Stimulated activated CD4-positive, alpha-beta T cell treated with anti-CD3 and anti-CD28 coated beads, Interleukin-1b, Interleukin-23, amount 100 ng/mL, for 48 hours (primary cell): ENCODE measurements at places on chromosomes 7 and 10.
A peak's percentile ranks its signal among the peaks of the same experiment; 100 is the strongest.

DNA sequence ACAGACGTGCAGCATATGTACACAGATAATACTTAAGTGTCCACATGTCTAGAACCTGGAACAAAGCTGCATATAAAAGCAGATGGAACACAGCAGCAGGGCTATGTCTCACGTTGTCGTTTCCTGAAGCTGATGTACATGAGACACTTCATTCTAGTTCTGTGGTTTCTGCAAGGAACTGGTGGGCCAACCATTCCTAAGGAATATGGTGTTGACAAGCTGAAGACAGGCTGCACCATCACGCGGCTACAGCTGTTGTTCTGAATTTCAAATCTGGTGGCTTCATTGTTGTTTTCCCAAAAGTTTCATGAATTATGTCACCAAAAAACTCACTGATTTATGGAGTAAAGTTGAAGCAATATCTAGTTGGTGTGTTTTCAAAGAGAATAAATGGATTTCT lies 33.7 kb downstream of the PRKAG2 start:
- DNase-seq = no peak

GRCh38 chr7:98075801-98076200 lies 30.9 kb upstream of the LMTK2 start:
- DNase-seq = no peak

DNA sequence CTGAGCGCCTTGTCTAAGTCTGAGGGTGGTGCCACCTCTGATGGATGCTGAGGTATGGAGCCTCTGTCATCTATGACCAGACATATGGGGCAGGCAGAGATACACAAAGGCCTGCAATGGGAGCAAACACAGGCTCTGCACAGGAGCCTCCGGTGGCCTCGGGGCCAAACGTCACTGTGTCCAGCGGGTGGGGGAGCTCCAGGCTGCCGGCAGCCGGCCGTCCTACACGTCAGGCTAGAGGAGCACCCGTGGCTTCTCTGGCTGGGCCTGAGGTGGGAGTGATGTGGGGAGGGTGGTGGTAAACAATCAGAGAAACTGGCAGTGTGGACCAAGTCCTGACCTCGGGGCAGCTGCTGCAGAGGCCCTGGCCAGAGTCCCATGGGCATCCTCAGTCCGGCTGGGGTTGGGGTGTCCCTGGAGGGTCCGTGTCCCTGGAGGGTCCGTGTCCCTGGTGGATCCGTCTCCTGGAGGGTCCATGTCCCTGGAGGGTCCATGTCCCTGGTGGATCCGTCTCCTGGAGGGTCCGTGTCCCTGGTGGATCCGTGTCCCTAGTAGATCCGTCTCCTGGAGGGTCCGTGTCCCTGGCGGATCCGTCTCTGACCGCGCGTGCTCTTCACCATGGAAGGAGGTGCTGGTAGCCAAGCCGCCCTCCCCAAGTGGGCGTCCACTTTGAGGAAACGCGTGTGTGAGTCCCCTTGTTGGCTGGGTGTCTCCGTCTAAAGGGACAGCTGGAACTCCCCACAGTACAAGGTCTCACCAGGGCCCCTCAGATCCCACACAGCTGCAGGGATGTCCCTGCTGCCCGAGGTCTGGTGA lies 24.2 kb upstream of the FAM20C start:
- no peak for DNase-seq

DNA sequence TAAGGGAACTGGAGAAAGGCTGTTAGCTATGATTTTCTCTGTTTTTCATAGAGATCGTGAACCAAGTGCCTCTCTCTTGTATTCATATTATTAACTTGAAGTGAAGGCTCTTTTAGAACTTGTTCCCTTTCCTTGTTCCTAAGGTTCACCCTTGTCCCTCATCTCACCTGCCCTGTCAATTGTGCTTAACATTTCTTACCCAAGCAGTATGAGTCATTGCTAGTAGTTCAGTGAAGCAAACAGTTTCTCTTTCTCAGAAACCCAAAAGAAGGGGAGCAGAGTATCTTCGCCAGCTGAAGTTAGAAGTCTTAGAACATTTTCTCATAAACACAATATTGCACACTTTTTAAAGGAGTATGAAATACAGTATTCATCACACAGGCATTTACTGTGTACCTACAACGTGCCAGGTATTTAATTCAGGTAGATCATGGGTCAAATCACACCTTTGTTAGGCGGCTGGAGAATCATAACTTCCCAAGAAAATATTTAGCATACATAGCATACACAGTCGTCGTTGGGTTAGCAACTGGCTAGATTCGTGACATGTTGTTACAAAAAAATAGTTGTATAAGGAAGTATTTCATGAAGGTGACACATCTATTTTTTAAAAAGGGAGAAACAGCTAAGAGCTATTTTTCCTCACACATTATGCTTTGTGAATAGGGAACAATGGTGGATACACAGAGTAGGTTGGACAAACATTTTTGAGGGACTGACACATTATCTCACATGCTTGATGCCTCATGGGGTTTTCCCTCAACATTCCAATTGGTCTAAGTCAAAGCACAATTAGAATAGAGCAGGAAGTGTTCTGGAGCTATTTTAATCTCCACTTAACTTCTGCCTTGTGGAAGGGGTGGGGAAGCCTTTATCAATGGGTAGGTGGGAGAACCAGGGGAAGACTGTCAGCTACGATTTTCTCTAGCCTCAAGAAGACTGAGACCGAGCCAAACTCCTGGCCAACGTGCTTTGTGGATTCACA lies 13.2 kb downstream of the HDAC9 start:
- no peak for DNase-seq

DNA sequence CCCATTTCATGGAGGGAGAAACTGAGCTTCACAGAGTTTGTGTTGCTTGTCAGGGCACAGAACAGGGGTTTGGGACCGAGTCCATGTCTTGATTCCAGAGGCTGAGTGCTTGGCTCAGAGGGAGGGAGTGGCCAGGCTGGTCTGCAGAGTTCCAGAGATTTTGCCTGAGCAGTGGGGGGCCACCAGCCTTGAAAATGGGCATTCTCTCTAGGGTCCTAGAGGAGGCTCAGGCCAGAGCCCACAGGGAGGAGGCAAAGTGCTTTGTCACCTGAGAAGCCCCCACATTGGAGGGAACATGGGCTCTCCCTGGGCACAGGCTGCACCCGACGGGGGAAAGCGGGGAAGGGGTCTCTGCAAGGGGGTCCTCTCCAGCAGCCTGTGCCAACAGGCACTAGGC lies 51.5 kb downstream of the DOCK1 start:
- no peak for DNase-seq

- no peak for DNase-seq
Measured at GRCh38 chr7:128177768-128178550, 63.1 kb upstream of the LEP start.

GRCh38 chr7:36764929-36765328 lies 40.6 kb upstream of the AOAH start:
- DNase-seq = no peak

DNA sequence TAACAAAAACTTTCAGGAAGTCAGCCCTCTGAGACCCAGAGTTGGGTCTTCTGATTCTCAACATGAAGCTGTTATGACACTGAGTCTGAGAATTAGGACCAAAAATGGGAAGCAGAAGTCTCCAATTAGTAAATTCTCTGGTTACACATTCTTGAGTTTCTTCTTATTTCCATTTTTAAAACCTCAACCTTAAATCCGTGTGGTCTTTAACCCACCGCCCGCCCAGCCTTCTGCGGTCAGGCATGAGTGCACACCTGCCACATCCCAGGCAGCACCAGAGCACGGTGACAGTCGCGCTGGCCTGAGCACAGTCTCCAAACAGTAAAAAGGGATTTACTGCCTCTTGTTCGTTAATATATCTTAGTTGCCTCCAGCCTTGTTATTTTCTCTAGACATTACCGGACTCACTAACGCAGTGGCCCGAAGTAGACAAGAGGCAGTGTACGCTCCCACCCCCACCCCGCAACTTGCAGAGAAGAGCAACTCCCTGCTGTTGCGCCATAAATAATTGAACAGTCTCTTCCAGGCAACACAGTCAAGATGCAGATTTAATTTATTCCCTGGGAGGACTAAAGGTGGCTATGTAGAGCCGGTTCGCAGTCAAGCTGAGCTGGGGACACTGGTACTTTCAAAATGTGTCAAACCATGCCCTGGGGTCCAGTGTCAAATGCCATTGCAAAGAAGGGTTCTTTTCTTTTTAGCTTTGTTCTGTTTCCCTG lies 147.0 kb upstream of the CELF2 start:
- DNase-seq = no peak

DNA sequence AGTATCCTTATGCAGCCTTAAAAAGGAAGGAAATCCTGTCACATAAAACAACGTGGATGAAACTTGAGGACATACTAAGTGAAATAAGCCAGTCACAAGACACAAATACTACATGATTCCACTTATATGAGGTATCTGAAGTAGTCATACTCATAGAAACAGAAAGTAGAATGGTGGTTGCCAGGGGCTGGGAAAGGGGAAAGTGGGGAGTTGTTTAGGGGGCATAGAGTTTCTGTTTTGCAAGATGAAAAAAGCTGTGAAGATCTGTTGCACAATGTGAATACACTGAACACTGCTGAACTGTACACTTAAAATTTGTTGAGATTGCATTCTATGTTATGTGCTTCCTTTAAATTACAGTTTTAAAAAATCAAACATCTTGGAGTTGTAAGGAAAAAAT lies 2.9 kb downstream of the NUP205 start:
- DNase-seq = no peak

DNA sequence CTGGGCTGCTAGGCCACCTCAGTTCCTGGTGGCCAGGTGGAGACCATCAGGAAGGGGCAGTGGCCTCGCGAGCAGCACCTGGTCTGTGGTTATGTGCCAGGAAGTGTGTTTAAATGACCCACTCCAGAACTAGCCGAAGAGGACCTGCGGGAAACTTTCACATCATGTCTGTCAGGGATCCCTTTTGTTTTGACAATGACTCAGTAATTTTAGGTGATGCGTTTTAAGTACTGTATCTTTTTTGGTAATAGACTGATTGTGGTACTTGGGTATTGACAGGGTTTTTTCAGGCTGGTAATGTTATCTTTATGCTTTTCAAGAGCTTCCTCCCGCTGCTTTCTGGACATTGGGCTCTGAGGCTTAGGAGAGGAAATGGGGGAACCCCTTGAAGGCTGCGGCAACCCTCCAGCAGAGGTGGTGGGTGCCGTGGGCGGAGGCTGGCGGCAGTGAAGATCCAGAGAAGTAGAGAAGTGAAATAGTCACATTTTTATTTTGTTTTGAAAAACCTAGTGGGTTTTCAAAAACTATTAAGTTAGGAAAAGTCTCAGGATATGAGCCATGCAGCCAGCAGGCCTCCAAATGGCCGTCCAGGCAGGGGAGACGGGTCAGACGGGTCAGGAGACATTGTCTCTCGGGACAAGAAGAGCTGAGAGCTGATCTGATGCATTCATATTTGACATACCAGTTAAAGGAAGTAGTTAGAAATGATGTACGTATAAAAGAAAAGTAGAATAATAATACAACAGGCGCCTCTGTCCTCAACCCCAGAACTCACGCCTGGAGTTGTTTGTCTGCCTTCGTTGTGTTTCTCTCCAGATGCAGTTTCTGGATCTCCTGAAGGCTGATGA lies 27.7 kb downstream of the PPP2R2D start:
- peak; percentile 60 for DNase-seq

GRCh38 chr10:9833942-9834341 lies 1183.7 kb upstream of the CELF2 start:
- DNase-seq = no peak

- DNase-seq = no peak
Measured at GRCh38 chr7:155792315-155792960, 19.8 kb downstream of the SHH start.

DNA sequence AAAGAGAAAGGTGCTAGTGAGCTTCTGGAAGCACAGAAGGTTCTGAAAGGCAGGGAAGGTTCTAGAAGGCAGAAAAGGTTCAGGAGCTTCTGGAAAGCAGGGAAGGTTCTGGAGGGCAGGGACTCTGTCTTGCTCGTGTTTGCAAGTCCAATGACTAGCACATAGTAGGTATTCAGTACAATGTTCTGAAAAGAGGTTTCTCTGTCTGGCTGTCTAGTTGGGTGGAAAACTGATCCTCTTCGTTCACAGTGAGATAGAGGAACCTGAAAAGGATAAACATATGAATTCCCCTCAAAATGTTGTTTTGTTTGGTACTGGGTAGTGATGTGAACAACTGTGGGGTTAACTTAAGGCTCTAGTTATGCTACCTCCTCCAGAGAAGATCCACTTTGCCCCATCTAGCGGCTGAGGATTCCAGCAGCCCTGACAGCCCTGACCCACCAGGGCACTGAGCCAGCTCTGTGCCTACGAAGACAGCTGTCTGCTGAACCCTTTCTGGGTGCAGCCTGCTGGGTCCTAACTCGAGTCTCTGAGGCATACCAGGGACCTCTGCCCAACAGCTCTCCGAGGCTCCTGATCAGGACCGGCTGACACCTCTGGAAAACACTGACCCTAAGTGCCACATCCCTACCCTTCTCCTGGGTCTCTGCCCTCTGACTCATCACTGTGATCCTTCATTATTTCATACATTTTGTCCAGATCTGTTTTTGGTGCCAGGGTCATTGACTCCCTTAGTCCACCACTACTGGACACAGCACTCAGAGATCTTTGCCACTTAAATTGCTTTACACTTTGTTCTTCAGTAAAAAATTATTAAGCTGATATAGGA lies 15.4 kb downstream of the PTPRN2 start:
- no peak for DNase-seq

DNA sequence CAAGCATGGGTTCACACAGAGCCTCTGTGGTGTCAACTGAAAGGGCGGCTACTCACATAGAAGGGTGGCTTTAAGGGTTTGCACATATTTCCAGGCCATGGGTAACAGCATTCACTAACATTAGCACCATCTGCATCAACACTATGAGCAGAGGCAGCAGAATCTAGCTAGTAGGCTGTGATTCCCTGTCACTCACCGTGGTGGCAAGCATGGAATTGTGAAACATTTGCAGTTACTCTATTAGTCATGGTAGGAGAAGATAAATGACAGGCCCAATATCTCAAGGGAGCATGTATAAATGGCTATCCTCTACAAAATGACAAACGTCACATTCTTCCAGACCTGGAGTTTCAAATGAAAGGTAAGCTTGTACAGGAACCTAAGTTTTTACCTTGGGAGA lies 32.2 kb upstream of the CUBN start:
- no peak for DNase-seq

DNA sequence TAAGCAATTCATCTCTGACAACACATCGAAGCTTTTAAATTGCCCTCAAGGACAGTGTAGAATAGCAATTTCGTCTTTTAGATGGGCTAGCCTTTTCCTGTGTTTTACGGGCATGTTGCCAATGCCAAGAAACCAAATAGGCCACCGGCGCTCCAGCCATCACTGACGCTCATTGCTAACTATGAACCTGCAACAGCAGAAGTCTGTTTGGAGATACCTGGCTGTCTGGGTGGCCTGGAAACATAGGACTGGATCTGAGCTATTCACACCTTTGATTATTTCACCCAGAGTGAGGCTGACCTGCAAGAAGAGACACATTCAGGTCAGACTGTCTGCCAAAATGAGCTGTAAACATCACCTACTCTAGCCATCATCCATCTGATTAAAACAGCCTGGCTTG lies 12.0 kb downstream of the KPNA7 start:
- no peak for DNase-seq
